Stimulated activated CD4-positive, alpha-beta T cell treated with anti-CD3 and anti-CD28 coated beads, TNF-alpha, amount 100 ng/mL, for 1 hour (primary cell): ENCODE measurements at places on chromosomes 2 and 18.

DNA sequence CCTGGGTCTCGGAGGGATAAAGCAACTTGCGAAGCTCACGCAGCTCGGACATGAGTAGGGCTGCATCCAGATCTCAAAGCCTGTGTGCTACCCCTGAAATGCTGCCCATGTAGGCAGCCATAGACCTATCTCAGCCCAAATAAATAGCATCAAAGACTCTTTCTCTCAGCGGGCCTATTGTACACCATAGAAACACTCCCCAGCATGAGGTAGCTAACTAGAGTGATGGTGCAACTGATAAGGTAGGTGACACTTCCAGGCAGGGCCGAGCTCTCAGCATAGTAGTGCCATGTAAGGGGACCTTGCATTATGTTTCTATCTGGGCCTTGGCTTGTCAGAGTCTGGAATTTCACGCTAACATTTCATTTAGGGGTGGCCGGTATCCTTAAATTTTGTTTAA is 52.4 kb downstream of the RABL2A start:
- no peak for DNase-seq

- DNase-seq = no peak
Observed at GRCh38 chr18:56541793-56542192, 96.6 kb downstream of the TXNL1 start.

GRCh38 chr18:3234457-3234856 is 13.1 kb upstream of the MYL12A start:
- no peak for DNase-seq

GRCh38 chr2:192203876-192204275 is 9.1 kb upstream of the TMEFF2 start:
- DNase-seq = no peak

DNA sequence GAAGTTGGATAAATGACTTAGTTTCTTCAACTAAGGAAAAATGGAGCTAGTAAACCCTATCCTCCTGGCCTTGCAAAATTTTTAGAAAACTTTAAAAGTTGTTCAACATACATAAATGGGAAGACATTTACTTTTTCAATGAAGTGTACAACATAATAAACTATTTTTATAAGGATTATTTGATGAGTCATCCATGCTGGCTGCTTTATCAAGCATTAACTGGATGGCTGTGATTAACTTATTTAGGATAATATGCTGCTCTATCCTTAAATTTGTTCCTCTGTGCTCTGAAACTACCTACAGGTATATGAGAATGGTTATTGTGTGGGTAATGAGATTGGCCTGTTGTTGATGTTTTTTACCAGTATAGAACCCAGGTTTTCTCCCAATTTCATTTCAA is 21.3 kb downstream of the DYTN start:
- DNase-seq = no peak

DNA sequence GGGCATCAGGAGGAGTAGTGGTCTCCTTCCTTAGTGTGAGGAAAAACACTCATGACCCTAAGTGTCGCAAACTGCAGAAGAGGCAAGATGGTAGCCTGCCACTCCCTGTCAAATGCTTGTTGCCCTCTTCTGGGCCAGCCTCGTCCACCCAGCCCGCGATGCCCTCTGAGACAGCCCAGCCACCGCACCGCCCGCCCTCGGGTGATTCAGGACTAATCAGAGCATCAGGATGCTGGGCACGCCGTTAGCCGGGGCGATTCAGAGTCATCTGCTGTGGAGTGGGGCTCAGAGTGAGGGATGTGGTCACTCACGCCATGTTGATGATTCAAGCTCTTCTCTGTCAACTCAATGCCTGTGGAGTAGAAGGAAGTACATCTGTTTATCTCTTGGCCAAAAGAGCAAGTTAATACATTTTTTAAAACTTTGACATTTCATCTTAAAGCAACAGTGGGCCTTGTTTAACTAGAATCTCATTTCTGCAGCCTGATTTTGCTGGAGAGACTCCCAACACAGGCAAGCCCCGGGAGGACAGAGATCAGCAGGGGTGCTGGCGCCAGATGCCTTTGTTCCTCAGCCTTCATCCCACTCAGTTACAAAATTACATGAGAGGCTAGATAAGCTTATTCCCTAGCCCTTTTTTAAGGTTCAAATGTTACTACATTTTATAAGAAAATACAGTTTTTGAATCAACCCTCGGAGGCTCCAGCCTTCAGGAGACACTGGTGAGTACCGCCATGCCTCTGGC is 79.0 kb downstream of the TMEM18 start:
- no peak for DNase-seq

GRCh38 chr2:79910643-79911042 is 393.9 kb downstream of the LRRTM1 start:
- DNase-seq = no peak

DNA sequence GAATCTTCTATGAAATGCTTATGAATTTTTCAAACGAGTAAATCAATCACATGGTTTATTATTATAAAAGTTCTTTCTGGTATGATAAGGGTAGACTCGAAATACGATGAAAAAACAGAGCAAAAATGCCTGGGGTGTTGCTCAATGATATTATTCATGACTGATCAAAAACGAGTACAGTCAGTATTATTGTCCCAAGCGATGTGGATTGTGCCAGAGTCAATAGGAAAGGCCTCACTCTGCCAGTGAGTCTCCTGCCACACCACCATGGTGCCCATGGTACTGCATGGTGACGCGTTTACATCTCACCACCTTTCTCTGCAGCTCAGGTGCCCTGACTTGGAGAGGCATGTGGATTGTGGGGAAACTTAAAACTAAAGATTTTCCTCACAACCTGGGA is 58.5 kb downstream of the KCTD1 start:
- no peak for DNase-seq

DNA sequence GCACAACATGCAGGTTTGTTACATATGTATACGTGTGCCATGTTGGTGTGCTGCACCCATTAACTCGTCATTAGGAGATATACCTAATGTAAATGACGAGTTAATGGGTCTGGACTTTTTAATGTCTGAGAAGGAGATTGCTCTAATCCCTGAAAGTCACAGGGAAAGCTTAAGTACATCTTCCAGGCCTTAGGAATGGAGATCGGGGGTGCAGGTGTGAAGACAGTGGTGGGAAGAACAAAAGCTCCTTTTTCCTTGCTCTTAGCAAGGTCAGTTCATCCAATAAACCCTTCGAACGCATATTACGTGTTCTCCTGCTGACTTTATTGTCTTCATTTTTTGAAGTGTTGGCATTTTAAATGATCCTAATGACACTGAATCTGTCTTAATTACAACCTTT is 50.8 kb upstream of the LAMA1 start:
- no peak for DNase-seq

GRCh38 chr2:110983133-110983532 is 137.6 kb upstream of the BCL2L11 start:
- DNase-seq = no peak

DNA sequence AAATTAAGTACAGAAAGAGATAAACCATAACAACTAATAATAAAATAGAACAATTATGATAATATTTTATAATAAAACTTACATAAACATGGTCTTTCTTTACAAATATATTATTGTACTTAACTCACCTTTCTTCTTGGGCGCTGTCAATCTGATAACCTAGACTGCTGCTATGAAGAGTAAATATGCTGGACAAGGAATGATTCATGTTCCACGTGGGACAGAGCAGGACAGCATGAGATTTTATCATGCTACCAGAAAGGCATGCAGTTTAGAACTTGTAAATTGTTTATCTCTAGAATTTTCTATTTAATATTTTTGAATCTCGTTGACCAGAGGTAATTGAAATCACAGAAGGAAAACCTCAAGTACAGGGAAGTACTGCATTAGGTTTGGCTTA is 210.7 kb downstream of the ANKRD30B start:
- DNase-seq = no peak

- DNase-seq = peak; percentile 28
Observed at GRCh38 chr2:118882693-118883336, 35.4 kb upstream of the EN1 start.

GRCh38 chr2:218128781-218129457 is 3.1 kb downstream of the CXCR2 start:
- DNase-seq = no peak

DNA sequence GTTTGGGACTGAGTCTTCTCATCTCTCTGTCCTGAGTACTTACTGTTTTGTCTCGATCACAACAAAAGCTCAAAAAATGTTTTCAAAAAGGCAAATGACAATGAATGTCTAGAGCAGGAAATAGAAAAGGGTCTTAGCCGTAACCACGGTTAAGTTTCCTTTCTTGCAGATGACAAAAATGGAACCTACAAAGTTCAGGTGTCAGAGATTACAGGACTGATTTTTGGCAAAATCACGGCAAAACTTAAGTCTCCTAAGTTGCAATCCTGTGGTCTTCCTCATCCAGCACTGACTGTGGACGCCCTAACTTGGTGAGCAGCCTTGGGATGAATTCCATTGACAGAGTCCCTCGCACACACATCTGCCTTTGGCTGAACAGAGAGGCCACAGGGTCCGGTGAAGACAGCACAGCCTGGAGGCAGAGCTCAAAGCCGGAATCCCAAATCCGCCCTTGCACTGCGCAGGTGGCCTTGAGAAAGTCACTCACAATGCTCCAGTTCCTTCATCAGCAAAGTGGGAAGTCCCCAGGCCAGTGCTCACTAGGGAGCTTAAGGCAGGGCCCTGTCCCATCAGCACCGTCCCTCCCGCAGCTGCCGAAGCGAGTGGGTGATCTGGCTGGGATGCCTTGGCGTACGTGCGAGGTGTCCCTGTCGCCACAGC is 55.2 kb downstream of the EIPR1 start:
- no peak for DNase-seq

DNA sequence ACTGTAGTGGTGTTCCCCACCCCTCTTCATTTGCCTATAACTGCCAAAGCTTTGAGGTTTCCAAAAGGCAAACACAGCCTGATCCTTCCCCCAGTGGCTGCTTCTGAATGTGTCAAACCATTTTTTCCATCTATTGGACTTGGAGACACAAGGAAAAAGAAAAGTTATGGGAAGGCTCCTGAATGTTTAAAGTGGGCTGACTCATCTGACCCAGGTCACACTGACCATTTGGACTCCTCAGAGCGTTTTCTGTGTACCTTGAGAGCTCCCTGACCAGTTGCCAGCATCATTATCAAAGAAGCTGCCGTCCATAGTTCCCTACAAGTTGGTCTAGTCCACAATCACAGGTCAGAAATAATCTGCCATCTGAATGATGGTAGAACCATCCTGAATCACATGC is 123.4 kb upstream of the COL3A1 start:
- DNase-seq = no peak

GRCh38 chr2:30031184-30031583 is 109.8 kb upstream of the ALK start:
- DNase-seq = no peak

DNA sequence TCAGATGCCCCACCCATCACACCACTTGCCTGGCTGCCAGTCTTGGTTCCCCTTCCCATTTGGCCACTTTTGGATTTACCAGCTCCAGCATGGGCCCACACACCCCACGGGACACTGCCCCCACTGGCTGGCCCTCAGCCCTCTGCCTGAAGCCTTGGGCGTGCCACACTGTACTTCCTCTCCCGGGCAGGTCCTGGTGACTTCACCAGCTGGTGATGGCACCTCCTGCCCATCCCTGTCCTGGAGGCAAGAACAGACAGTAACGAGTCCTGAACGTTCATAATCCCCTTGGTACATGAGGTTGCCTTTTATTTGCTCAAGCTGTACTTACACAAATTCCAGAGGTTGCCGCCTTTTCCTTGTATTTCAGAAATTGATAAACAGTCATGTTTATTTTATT is 81.1 kb downstream of the TMEM17 start:
- no peak for DNase-seq

DNA sequence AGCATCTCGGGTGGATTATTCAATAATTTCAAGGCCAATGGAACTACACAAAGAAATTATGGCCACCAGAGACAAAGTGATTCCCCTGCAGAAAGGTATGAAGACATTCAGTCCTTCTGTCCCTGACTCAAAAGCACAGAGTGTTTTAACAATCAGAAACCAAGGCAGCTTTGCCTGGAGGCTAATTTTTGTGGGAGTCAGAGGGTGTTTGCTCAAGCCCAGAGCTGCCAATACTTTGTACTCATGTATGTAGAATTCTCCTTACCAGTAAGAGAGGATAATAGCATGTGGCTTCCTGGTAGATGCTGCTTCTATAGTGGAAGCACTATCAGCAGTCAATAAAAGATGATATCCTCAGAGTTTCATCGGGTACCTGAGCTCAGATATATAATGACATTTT is 178.4 kb downstream of the KCNE4 start:
- no peak for DNase-seq

DNA sequence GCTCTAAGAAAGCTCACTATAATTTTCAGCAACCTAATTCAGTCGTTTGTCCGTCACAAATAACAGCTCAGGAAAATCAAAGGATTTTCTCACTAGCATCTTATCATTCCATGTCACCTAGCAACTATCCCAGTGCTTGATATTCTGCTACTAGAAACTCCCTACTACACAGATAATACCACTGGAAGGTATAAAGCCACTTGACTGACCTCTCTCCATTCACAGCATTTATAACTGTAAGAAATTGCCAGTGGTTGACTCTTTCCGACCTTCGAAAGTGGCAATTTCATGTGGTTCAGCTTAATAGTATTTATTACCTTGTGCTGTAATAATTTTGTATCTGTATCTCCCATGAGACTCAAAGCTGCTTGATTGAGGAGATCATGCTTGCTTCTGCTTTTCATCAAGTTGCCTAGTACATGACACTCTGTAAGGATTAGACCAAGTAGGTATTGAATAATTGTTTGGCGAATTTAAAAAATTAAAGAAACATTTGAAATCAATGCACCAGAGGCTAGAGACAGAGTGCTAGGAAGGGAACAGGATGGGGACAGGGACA is 79.6 kb upstream of the TACR1 start:
- DNase-seq = no peak

DNA sequence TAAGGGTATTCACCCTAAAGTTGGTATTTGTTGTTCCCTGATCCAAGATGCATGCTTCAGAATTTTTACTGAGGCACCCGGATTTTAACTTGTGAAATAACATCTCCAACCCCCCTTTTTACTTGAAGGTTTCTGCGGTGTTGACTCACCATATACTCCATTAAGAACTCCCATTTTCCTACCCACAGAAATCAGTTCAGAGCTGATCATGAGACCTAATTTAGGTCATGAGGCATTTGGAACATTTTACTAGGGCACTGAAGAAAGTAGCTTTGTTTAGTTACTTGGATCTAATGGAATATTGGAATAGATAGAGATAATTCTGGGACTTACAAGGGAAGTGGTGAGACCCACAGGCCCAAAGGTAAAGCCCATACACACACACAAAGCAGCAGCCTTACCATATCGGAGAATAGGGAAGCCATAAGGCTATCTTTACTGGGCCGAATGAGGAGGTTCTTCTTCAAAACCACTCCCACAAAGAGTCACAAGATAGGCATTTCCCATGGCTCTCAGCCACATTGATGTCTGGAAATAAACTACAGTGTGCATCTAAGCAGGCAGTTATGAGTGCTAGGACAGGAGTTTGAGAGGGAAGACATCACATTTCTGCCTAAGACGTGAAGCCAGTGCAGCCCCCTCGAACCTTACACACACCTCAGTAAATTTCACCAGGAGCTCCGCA is 681.0 kb upstream of the LRRTM4 start:
- no peak for DNase-seq
